Skeletal muscle cell (primary cell): ENCODE measurements at places on chromosomes 1 and 21.

DNA sequence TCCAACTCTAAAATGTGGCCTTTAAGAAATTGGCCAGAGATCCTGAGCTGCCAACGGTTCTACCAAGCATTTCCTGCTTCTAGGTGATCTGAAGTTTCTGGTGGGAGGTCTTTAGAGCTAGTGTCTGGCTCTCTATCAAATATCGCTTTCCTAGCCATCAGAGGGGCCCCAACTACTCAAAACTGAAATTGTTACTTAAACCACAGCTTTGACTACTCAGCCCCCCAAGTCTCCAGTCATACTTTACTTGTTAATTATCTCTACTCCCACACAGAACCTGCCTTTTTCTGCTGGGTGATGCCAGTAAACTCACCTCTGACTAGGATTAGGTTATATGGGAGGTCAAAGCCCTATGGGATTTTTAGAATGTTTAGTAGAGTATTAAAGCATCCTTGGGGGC, 95.1 kb downstream of the FASLG start:
- DNase-seq: no peak

DNA sequence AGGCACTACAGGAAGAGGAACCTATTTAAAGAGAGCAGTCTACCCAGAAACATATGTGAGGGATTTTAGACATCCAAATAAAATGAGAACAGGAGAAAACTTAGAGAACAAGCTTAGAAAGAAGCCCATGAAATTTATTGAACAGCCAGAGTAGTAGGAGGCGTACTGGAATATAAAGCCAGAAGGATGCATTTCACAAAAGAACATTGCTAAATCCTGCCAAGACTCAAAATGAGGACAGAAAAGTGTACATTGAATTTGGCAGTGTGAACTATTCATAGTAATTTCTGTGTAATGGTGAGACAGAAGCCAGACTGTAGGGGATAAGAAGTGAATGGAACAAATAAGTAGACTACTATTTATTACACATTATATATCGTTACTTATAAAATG, 22.5 kb downstream of the CEPT1 start:
- no peak for DNase-seq

DNA sequence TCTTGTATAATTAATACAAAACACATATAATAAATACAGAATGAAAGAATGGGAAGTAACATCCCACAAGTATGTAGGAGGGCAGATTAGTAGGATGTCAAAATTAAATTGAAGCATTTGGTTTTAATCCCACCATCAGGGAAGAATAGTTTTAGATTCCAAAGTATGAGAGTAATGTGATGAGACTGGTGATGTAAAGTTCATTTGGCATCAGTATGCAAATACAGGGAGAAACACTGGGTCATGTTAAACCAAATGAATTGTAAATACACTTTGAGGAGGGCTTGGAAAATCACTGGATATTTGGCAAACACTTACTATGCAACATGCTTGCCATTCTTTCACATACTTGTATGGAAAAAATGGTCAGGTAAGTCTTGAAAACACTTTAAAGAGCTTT, 358.8 kb downstream of the DPYD start:
- no peak for DNase-seq

GRCh38 chr1:41646186-41646585, 161.7 kb upstream of the EDN2 start:
- DNase-seq: no peak

DNA sequence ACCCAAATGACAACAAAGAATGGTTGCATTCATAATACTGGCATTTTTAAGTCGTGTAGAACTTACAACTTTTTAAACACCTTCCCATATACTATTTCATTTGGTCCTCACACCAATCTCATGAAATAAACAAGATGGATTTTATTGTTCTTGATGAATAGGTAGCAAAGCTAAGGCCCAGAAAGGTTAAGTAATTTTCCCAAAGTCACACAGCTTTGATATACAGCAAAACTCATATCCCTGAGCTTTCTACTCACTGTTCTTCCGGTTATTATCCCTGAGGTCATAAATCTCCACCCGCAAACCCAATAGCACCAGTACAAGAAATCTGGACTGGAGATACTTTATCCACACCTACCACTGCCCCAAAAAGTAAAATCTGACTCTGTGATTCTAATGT, 186.2 kb downstream of the RUNX1 start:
- DNase-seq: no peak

GRCh38 chr21:18801468-18801867, 397.9 kb upstream of the TMPRSS15 start:
- DNase-seq: no peak

DNA sequence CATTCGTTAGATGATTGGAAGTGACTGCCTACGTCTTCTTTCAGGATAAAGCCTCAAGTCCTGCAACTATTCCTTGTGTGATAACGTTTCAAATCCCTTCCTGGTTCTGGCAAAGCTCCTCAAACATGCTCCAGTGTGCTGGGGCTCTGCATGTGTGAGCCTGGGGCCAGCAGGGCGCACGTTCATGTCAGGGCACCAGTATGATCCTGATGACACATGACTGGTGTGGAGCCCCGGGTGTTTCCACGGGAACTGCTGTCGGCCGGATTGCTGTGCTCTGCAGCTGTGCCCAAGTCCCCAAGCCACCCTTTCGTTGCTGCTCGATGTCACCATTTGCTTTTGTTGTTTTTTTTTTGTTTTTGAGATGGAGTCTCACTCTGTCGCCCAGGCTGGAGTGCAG, 21.3 kb downstream of the KRTAP10-1 start:
- DNase-seq: no peak

DNA sequence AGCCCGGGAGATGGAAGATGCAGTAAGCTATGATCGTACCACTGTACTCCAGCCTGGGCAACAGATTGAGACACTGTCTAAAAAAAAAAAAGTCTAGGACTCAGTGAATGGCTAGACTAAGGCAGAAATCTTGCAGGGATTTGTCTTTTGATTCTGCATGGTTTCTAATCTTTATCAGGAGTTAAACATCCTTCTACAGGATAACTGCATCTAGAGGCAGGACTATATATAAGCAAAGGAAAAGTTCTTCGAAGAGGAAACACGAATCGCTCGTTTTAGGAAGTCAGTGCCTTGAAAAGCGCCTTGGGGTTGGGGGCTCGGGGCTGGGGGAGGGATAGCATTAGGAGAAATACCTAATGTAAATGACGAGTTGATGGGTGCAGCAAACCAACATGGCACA, 602 bp upstream of the UFC1 start:
- no peak for DNase-seq

DNA sequence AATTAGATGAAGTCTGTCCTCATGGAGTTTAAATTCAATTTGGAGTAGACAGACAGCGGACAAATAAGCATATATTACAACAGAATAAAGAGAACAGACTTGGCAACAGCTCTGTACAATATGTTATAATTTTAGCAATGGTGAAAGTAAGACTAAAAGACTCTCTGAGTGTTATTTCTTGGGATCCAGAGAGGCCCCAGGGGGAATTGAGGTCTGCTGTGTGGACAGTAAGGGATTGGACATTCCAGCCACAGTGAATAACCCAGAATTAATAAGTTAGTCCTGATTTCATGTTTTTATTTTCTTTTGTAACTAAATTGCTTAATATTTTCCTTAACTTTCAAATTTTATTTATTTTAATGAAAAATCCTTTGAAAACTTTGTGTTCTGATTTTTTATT, 101.7 kb downstream of the PATJ start:
- no peak for DNase-seq

DNA sequence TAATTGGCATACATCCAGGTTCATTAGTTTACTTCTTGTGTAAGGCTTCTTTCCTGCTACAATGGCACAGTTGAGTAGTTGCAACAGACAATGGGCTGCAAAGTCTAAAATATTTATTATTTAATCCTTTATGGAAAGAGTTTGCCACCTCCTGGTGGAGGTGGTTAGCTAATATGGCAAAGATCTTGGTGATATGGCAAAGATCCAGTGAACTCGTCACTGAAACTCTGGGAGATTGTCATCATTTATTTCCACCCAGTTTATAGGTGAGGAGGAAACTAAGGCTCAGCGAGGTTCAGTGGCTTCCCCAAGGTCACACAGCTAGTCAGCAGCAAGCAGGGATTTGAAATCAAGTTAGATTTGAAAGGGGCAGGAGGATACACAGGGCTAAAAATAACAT, 16.1 kb upstream of the IFFO2 start:
- no peak for DNase-seq

DNA sequence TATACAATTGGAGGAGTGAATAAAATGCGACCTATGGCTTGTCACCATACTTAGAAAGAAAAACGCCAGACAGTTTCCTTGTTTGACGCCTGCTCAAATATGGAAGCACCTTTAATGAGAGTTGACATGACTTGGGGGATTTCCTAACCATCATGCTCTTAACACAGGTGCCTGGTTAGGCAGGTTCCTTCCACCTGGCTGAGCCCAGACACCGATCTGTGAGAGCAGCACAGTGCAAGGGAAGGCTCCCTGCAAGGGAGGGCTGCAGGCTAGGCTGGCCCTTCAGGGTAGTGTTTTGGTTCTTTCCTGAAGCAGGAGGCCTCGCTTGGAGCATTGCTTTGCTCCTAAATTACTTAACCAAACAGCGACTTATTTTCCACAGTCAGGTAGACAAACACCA, 24.6 kb upstream of the KLHDC8A start:
- DNase-seq: no peak
